ENCODE measurements at places on chromosomes 11 and 22.

DNA sequence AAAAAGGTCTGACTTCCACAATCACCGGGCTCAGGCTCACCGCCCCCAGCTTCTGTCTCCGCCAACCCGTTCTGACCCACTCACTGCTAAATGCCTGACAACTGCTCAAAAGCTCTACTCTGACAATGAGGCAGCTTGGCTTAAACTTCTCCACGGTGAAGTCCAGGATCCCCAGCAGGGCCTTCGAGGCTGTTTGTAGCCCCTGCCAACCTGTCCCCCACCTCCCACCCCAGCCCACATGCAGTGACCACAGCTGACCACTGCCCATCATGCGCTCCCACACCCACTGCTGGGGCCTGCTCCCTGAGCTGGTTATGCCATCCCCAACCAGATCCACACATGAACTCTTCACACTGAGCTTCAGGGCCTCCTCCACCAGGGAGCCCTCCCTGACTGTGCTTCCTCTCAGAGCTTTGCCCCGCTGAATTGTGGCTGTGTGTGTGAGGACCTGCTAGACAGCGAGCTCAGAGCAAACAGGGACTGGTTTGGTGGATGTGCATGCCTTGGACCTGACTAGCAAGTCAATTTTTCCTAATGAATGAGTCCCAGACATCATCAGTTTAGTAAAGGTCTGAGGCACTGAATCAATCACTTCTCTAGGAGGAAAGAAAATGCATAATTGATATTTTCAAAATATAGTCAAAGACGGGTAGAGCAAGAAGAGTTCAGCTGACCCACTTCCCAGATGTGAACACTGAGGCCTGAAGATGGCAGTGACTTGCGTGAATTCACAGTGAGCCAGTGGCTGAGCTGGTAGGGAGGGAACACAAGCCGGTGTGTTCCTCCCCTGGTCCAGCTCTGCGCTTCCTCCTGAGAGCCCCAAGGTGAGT is 7.7 kb downstream of the LRRC32 start:
- DNase-seq, result peak; percentile 66

DNA sequence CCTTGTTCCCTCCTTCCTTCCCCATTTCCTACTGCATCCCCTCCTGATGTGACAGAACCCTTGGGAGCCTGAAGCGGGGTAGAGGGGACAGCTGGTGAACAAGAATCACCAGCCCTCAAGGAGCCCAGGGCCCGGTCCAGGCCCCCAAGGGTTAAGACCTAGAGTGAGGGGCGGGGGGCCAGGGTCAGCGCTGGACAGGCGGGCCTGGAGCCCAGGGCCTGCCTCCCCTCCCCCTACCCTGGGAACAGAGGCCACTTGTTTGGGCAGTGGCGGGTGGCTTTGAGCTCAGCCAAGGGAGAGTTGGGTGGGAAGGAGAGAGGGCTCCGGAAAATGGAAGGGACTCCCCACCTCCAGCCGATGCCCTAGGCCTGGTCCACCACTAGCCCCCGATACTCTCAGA is 2.1 kb downstream of the ARAP1 start:
- no peak for DNase-seq

DNA sequence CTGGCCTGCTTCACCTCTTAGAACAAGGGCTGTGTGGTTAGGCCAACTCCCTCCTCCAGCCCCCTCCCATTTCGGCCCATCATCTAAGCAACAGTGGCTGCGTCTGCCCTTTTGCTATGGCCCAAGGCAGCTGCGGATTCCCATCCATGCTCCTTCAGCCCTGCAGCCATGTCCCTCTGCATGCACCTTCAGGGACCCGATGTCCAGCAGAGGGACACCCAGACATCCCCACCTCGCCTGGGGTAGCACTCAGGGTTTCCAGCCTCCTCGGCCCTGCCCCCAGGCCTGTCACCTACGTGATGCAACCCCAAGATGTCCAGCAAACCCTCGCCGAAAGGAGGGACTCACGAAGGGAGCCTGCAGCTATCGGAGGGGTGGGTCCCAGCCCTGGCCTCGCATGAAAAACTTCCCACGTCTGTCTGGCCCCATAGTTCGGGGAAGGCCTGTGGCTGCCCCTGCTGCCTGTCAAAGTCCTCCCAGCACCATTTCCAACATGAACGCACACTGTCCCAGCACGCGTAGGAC is 194.4 kb downstream of the CTTN start:
- DNase-seq, result no peak

- DNase-seq, result no peak
These were observed 81.1 kb upstream of the SHANK2 start for GRCh38 chr11:71333473-71333872.

- peak; percentile 78 for DNase-seq
These were observed 561 bp downstream of the PGM2L1 start for GRCh38 chr11:74397501-74398243.

- DNase-seq, result no peak
These were observed 7.7 kb upstream of the SLC22A8 start for GRCh38 chr11:63023222-63023814.

- no peak for DNase-seq
These were observed at the start of gene CEND1 for GRCh38 chr11:789943-790342. CEND1 (minus strand) TSS chr11:790090; CDS start chr11:788576, 1,514 bp downstream.

DNA sequence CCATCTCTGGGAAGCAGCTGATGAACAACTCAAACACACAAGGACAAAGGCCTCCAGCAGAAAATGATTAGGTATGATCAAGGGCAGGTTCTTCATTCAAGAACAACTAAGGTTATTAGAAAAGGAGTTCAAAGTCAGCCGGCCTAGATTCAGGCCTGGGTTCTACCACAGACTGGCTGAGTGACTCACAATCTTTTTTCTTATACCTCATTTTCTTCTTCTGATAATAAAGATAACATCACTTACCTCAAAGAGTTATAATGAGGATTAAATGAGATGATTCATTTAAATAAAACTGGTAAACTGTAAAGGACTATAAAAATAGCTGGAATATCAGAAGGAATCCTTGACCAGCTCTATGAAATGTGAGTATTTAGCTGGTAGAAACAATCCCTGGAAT is 49.3 kb upstream of the PPP2R1B start:
- no peak for DNase-seq

DNA sequence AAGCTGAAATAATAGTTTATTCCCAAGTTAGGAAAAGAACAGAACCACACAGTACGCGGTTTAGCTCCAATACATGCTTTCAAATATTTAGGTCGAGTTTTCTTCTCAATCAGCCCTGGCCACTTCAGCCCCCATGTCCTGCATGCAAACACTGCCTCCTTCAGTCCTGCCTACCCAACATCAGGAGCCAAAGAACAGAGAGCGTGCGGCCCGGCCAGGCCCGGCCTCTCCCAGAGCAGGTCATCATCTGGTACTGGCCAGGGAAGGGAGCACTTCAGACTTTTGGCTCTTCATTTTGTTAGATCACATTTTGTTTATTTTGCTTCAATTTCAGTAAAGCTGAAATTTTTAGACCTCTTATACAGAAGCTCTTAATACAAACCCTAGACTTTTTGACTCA is 6.7 kb downstream of the BRD1 start:
- DNase-seq, result no peak

- DNase-seq, result no peak
These were observed 9.8 kb downstream of the PAX6 start for GRCh38 chr11:31801298-31801702.

- no peak for DNase-seq
These were observed 2.4 kb upstream of the E2F8 start for GRCh38 chr11:19243143-19243542.

- DNase-seq, result no peak
These were observed 16.7 kb downstream of the STARD10 start for GRCh38 chr11:72776844-72777754.

GRCh38 chr11:19344661-19345518 is 104.1 kb upstream of the E2F8 start:
- DNase-seq, result no peak

DNA sequence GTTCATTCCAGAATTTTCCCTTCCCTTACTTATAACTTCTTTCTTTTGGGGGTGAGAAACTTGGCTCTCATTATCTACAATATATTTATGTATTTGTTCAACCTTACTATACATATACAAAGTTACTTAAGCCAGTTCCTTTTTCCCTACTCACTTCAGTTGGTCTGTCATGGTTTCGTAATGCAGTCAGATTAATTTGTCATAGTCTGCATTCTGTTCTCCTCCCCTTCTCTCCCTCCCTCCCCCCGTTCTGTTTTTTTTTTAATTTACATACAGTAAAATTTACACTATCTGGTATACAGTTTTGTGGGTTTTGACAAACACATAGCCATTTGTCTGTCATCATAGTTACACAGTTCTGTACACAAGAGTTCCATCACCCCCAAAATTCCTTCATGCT is 71.8 kb upstream of the ADORA2A start:
- no peak for DNase-seq

- no peak for DNase-seq
These were observed 46.1 kb downstream of the SCN3B start for GRCh38 chr11:123608371-123608770.

GRCh38 chr22:29615705-29616327 is 12.4 kb downstream of the NF2 start:
- DNase-seq, result no peak

DNA sequence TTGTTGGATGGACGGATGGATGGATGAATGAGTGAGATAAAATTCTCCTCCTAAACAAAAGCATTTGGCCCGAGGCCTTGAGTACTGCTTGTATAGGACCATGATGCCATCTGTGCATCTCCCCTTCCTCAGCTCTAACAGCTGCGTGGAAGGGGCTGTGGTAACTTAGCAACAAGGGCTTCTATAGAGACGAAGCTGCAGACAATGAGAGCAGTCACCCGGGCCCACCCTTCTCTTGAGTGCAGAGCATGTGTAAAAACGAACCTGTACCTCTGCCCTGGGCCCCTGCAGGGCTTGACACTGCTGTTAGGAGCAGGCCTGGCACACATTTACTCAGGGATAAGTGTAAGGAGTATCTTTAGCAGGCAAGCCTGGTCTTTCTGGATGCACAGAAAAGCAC is 391.5 kb downstream of the CADM1 start:
- no peak for DNase-seq

- DNase-seq, result no peak
These were observed 37.6 kb upstream of the UBASH3B start for GRCh38 chr11:122617926-122618325.

GRCh38 chr11:57467508-57468157 is 7.3 kb downstream of the RTN4RL2 start:
- no peak for DNase-seq
